ENCODE measurements at places on chromosomes 7 and 10.

DNA sequence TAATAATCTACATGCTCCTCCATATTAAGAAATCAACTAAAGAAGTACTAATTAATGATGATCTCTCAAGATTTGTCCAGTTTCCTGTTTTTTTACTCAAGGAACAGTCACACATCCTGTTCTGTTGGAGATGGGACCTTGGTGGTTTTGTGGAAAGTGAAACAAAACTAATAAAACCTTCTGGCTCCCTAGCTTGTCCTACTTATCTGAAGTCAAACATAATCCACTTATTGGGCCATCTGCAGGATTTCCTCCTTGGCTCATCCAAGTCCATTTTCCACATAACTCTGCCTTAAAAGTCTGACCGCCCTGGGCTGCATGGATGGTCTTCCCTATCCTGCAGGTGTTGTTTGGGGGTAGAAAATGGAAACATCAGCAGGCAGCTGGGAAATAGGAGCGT, 39.4 kb upstream of the TARP start:
- no peak for DNase-seq

- DNase-seq, result no peak
These were observed 22.4 kb upstream of the ZNF107 start for GRCh38 chr7:64643566-64643965.

DNA sequence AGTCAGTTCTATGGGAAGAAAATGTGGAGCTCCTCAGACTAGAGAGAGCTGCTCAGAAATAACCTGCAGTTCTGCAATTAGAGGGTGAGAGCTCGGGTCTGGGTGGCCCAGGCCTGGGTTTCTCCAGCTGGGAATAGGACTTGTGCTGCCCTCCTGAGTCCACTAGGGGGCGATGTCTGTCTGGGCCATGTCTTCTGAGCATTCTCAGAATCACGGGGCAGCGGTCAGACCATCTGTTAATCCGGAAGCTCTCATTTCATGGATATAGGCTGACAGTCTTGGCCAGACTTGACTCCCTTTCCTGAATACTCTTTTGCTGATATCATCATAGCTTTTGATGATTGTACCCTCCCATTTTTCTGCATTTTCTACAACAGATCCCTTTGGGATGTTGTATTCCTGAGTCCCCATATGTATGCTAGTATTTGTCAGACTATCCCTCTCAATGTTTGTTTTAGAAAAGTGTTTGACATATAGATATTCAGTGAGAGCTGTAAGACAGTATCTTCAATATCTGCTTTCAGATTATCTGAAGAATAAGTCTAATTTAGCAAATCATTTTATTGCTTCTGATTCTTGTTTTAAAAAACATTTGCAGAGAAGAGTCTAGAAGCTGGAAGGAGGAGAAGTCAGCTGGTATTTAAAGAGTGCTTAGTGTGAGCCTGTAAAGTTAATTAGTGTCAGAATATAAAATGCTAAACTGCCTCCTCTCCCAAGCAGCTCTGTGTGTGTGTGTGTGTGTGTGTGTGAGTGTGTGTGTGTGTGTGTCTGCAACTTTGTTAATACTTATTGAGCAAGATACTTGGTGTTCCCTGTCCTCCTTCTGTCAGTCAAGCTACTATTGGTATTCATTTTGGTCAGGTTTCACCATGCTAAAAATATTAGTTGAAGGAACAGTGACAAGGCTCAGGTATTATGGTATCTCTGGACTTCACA, 38.0 kb downstream of the STARD3NL start:
- DNase-seq, result peak; percentile 8

GRCh38 chr7:17986851-17987250, 40.8 kb downstream of the PRPS1L1 start:
- DNase-seq, result no peak

DNA sequence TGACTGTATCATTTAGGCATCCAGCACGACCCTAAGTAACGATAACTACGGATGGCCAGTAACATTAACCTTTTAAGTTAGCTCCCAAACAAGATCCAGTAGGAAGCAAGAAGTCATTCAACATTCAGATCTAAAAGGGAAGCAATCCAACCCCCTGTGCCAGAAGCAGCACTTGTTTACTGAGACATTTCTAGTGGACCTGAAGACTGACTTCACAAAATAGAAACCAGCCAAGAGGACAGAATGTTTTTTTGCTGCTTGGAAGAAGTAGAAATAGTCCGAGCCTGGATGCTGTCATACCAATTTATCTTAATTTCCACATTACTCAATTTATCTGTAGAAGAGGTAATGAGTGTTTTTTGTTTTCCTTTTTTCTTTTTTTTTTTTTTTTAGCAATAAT, 88.0 kb upstream of the CTTNBP2 start:
- no peak for DNase-seq

GRCh38 chr10:127798111-127798510, 61.1 kb downstream of the FOXI2 start:
- no peak for DNase-seq

DNA sequence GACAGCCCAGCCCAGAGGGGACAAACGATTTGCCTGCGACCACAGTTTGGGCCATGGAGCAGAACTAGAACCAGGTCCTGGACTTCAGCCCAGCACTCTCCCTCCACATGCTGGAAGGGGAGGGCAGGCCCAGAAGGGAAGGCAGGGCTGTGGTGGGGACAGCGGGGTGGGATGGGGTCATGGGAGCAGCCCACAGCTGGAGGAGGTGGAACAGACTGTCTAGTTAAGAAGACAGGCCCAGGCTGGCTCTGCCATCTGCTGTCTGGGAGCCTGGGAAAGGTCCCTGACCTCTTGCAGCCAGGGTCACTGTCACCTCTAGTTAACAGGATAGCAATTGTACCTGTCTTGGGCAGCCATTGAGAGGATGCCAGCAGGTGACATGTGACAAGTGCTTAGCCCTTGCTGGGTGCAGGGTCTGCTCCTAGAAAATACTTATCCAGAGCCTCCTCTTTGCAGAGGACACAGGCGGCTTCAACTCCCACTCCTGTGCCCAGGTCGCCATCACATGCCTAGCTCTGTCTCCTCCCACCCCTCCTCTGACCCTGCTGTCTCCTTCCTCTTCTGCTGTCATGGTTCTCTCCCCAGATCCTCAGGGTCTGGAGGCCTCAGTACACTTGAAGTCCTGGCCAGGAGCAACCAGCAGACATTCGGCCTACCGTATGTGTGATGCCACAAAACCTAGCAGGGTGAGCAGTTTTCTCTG, 37.0 kb upstream of the CHST15 start:
- no peak for DNase-seq

- DNase-seq, result no peak
These were observed 9.0 kb upstream of the GARS1 start for GRCh38 chr7:30585675-30586074.

DNA sequence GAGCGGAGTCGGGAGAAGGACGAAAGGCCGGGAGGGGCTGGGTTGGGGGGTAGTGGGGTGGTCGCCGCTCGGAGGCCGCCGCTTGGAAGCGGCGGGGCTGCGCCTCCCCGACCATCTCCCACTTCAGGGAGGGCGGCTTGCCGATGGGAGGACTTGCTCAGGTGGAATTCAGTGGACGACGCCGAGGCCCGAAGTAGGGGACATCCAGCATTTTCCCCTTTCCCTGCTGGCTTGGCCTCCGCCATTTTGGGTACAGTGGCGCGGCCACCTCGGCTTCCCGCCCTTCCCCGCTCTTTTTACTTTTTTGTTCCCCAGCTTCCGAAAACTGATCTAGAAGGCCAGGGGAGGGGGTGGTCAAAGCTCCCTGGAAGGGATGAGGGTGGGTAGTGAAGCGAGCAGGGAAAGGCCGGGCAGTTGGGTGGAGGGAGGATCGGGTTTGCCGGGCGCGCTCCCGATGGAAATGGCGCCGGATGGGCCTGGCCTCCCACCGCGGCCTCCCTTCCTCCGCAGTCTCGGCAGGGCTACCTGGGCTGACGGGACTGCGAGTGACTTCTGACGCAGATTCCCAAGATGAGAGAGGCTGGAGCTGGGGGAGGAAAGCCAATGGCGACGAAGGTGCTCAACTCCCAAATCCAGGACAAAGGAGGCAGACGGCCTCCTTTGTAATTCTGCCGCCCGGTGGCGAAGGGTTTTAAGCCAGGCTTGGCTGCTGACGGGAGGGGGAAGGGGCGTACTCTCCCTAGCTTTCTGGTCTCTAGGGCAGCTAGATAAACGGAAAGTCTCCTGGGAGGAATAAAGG, at the start of gene PBLD:
Gene PBLD, minus strand, starts transcription at position 670 of the 799 bp plus-strand sequence. CDS start 26,084 bp downstream, outside the sequence.
- DNase-seq, result no peak

- no peak for DNase-seq
These were observed 267.1 kb downstream of the ELMO1 start for GRCh38 chr7:37181550-37181932.

DNA sequence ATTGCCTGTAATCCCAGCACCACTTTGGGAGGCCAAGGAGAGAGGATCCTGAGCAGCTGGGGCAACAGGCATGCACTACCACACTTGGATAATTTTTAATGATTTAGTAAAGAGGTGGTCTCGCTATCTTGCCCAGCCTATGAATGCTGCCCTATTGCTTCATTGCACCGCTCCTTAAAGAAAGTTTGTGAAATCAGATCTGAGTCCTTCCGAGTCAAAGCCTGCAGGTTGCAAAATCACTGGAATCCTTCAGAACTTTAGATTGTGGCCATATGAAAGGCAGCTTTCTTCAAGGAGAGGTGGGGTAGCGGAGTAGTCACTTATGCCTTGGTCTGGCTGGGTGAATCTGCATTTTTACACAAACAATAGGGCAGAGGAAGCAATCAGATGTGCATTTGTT, 166.3 kb downstream of the ARHGAP12 start:
- no peak for DNase-seq

DNA sequence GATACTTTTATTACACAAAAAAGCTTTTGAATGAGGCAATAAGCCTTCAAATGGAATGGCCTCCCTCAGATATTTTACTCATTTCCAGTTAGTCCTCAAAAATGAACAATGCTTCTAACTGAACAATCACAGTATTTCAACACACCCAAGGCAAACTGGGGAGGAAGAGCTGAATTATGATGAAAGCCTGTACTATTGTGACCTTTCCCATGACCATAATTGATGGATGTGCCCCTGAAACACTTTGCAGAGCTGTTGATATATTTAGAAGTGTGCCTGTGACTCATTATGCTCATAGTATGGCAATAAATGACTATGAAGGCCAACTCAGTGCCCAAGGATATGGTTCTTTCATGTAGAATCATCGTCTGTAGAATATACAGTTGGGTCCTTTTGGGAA, 248.1 kb downstream of the AHR start:
- no peak for DNase-seq

GRCh38 chr10:78461333-78461732, 427.7 kb downstream of the RPS24 start:
- no peak for DNase-seq

DNA sequence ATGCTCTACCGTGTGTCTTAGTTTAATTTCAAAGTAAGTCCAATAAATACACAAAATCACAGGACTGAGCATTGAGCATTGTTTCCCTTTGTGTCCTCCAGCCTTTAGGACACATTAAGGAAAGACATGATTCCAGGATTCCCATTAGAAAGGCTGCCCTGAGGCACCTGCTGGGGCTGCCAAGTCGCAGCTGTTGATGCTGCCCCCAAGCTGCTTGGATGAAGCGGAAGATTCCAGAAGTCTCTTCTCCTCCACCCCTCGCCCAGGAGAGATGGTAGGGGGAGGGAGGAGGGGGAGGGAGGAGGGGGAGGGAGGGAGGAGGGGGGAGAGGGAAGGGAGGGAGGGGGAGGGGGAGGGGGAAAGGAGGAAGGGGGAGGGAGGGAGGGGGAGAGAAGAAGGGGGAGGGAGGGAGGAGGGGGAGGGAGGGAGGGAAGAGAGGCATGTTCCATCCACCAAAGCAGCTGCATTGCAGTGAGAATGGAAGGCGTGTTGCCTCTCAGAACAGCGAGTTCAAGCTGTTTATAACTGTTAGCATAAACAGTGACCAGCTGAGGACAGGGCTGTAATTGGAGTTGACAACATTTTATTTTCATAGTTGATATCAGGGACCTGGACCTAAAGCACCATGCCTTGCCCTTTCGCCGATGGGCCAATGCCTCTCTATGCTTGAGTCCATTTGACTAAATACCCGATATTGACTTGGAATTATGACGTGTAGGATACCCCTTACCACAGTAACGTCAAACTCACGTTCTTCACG, 67.3 kb downstream of the DIP2C start:
- no peak for DNase-seq

DNA sequence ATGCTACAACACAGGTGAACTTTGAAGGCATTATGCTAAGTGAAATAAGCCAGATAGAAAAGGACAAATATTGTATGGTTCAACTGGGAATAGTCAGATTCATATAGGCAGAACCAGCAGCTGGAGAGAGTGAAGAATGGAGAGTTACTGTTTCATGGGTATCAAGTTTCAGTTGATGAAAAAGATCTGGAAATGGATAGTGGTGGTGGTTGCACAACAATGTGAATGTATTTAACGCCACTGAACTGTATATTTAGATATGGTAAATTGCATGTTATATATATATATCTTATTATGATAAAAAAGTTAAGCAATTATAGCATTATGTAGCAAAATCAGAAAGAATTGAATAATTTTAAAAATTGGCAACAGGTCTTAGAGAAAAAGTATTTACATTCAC, 3.9 kb downstream of the LMBR1 start:
- no peak for DNase-seq

GRCh38 chr7:158431941-158432347, 155.7 kb downstream of the PTPRN2 start:
- no peak for DNase-seq

DNA sequence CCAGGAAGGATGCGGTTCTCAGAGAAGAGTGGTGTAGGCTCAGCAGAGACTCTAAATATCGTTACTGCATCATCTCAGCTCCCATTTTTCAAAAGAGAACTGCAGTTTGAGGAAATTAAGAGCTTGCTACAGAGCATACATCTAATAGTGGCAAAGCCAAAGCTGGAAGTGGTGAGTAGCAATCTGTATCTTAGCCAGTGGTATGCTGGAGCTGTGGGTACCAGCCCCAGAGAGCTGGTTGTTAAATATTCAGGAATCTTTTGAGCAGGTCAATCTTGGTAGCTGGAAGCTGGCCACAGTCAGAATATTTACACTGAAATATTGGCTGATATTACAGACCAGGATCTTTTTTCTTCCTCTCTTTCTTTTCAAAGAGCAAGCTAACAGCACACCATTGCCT, 88.4 kb upstream of the STEAP1B start:
- DNase-seq, result no peak

DNA sequence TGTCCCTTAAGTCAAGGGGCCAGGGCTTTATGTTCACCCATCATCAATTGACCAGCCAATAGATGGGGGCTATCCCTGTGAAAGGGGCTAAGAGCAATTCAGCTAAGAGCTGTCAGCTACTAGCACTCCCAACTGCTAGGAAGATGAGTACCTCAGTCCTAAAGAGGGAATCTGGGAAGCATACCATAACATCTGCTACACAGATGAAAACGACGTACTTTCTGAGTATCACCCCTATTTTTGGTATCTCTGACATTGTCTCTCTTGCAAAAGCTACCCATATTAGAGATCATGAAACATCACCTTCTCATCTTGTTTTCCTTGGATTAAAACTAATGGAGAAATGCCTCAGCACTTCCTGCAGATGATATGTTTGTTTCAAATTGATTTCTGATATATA, 7.5 kb upstream of the SMNDC1 start:
- DNase-seq, result no peak

- no peak for DNase-seq
These were observed 221.0 kb upstream of the KLF14 start for GRCh38 chr7:130954918-130955564.

GRCh38 chr7:109901926-109902325, 1189.0 kb upstream of the LRRN3 start:
- no peak for DNase-seq

GRCh38 chr7:78020136-78020873, 221.7 kb downstream of the PHTF2 start:
- DNase-seq, result no peak
